ENCODE measurements at places on chromosomes 11 and 22.

GRCh38 chr11:22597062-22597461, 28.6 kb downstream of the FANCF start:
- no peak for DNase-seq

DNA sequence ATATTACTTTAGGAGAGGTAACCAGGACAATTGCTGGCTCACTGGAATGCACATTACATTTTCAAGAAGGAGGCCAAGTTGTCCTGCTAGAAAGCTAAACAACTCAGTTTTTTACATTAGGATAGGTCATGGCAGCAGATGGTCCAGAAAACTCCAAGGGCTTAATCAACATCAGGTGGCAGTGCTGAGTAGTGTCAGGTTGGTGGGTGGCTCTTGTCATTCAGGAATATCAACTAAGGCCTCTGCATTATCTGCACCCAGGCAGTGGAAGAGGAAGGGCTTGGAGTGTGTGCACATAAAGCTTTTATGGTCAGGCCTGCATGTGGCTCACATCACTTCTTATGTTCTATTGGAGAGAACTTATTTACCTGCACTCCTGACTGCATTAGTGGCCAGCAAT, 32.2 kb upstream of the OR4B1 start:
- DNase-seq: no peak

- no peak for DNase-seq
These were observed 27.0 kb downstream of the AP2A2 start for GRCh38 chr11:952406-953385.

DNA sequence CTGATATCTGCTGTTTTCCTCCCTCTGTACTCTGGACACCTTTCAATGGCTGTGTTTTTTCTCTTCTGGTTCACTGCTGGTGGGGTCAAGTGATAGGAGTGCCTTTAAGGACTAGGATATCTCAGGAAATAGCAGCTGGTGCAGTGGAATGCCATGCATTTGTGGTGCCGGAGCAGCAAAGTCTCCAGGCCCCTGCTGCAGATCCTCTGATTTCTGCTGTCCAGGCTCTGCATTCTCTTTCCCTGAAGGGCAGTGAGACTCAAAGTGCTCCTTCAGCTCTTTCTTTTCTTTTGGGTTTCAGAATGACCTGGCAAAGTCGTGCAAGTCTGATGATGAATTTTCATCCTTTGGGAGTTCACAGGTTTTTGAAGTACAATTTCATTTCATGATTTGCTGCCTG, 774.3 kb downstream of the FAM181B start:
- DNase-seq: no peak

DNA sequence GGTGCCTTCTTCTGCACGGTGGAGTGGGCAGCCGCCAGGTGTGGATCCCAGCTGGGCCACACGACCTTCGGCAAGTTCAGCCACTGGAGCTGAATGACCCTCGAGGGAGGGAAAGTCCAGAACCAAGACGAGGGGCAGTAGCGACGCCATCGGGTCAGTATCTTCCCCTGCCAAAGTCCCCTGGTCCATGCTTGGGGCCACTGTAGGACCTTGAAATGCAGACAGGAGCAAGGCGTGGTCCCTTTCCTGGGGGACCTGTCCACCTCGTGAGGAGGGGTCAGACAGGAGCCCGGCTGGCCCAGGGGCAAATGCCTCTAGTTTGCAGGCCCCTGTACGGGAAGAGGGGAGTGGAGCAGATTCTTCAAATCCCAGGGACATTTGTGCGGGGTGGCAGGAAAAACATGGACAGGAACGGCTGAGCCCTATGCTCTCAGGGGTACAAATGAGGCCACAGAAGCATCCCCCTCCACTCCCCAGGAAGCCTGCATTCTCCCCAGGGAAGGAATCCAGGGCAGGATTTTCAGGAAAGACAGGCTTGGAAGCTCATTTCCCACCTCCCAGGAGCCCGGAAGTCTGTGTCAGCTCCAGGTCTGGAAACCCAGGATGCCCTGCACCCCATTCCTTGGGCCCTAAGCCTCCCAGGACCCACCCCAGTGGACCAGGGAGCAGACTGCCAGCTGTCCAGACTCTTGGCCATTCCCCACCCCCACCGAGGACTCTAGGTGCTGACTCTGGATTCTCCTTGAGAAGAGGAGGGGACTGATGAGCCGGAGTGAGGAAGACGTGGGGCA, 6.6 kb downstream of the SHANK2 start:
- DNase-seq: no peak

DNA sequence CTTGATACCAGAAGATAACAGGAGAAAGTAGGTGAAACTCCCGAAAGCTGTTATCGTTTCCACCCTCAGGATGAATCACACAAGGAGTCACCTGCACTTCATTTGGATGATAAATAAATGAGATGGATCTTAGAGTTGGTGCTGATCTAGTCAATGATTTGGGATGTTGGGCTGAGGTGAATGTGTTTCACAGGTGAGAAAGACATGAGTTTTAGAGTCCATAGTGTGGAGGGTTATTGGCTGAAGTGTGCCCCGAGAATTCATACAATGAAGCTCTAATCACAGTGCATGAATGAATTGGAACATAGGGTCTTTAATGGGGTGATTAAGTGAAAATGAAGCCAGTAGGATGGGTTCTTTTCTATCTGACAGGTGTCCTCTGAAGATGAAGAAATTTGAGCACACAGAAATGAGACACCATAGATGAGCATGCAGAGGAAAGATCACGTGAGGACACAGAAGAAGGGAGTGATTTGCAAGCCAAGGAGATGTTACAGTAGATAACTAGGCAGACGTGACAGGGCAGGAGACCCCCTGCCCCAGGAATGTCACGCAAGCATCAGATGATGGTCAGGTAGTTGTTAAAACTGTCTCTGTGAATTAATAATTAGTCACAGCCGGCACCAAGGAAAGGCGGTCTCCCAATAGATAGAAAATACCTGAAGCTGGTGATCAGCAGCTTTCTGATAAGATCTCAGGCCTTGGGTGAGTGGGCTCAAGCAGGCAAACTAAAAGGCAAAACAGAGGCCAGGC, 60.3 kb upstream of the IGLL5 start:
- DNase-seq: no peak

DNA sequence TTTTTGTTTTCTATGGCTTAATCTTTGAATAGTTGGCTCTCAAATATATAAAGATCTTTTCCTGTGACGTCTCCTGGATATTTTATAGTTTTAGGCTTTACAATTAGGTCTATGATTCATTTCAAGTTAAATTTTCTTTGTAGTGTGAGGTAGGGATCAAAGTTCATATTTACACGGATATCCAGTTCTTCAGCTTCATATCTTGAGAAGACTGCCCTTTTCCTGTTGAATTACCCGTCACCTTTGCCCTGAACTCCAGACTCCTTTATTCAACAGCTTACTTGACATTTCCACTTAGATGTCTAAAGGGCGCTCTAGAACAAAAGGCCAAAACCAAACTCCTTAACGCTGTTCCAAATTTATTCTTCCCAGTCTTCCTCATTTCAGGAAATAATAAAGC, 51.7 kb downstream of the TTC17 start:
- no peak for DNase-seq

Data from CD4-positive, alpha-beta T cell treated with Interleukin-15 for 4 hours (primary cell).